ENCODE measurements at places on chromosomes 2 and 18. TPM values are rescaled to one million over a fixed set of nuclear protein-coding genes. Genes with fewer than 3 reads are reported as not detected.

Gene TMEM200C
- not detected for total RNA-seq

- H3K27ac ChIP-seq: no peak overlapping the region
- no peak overlapping the region for H3K4me3 ChIP-seq
- no peak for DNase-seq
- peaks cover 62% of the 10 kb centered on the region for H3K27me3 ChIP-seq
Observed at GRCh38 chr18:57806978-57807285, 3.8 kb upstream of the ATP8B1 start.

DNA sequence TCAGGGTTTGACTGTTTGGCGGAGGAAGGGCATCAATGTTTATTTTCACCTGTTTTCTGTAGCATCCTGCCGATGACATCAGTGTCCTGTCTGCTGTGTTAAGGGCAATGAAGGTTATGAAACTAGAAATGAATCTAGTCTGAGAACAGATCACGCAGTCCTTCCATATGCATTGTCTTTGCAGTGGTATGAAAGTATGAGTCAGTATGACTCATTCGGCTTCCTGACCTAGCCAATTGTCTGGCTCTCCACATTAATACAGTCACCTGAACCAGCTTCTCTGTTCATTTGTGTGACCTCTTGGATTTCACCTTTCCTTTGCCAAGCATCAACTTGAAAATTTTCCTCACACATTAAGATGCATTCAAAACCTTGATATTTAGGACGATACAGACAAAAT lies 353.8 kb downstream of the RND3 start:
- no peaks in the 10 kb centered on the region for H3K4me1 ChIP-seq
- no peak overlapping the region for H3K27ac ChIP-seq
- no peaks in the 10 kb centered on the region for H3K36me3 ChIP-seq

GRCh38 chr2:42925742-42926433 lies 133.5 kb upstream of the HAAO start:
- H3K27me3 ChIP-seq: peaks cover 2% of the 10 kb centered on the region
- H3K27ac ChIP-seq: peak overlapping the region; percentile 24
- H3K4me1 ChIP-seq: peaks cover 10% of the 10 kb centered on the region
- no peak overlapping the region for H3K4me3 ChIP-seq
- no peaks in the 10 kb centered on the region for H3K36me3 ChIP-seq

GRCh38 chr2:177429688-177430325 lies 37.2 kb downstream of the AGPS start:
- H3K36me3 ChIP-seq: peaks cover 81% of the 10 kb centered on the region
- H3K4me3 ChIP-seq: no peak overlapping the region
- no peak overlapping the region for H3K27ac ChIP-seq
- no peaks in the 10 kb centered on the region for H3K27me3 ChIP-seq
- no peak for DNase-seq

DNA sequence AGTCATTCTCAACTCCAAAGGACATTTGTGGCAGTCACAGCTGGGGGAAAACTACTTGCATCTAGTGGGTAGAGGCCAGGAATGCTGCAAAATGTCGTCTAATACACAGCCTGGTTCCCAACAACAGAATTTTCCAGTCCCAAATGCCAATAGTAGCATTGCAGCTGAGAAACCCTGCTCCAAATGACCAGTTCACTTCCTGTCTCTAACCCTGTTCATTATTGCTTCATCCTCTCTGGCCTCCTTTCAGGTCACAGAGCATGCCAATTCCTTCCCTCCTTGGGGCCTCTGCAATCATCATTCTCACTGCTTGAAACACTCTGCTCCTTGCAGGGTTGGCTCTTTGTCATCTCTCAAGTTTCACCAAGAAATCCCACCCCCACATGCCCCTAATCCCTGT lies 139.1 kb downstream of the IRS1 start:
- H3K4me1 ChIP-seq: peaks cover 5% of the 10 kb centered on the region
- no peak for DNase-seq
- H3K27ac ChIP-seq: no peak overlapping the region
- H3K36me3 ChIP-seq: no peaks in the 10 kb centered on the region
- H3K4me3 ChIP-seq: no peak overlapping the region
- H3K27me3 ChIP-seq: peaks cover 3% of the 10 kb centered on the region

DNA sequence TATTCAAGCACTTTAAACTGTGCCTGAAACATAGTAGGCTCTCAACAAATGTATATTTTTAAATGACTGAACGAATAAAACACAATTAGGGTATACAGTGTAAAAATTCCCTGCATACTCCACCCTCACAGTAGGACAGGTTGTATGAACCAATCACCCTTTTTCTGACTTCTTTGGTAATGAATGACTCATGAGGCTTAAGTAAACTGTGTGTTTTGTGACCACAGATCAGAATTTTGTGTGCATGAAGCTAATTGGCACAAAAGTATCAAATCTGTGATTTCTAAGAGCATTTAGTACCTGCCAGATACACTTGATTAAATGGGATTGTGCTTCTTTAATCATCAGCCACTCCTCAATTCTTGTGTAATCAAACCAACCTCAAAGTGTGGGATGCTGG lies 109.9 kb upstream of the MAP4K3 start:
- H3K4me1 ChIP-seq: no peaks in the 10 kb centered on the region
- peaks cover 5% of the 10 kb centered on the region for H3K27me3 ChIP-seq
- no peak overlapping the region for H3K27ac ChIP-seq
- no peak for DNase-seq
- no peaks in the 10 kb centered on the region for H3K36me3 ChIP-seq
